Esophagus muscularis mucosa (tissue), 4 donors: ENCODE measurements at places on chromosomes 11 and 22. TPM values are rescaled to one million over a fixed set of nuclear protein-coding genes. Genes with fewer than 3 reads are reported as not detected.

GRCh38 chr11:123286761-123287160, 91.7 kb upstream of the CLMP start:
- DNase-seq: no peak

DNA sequence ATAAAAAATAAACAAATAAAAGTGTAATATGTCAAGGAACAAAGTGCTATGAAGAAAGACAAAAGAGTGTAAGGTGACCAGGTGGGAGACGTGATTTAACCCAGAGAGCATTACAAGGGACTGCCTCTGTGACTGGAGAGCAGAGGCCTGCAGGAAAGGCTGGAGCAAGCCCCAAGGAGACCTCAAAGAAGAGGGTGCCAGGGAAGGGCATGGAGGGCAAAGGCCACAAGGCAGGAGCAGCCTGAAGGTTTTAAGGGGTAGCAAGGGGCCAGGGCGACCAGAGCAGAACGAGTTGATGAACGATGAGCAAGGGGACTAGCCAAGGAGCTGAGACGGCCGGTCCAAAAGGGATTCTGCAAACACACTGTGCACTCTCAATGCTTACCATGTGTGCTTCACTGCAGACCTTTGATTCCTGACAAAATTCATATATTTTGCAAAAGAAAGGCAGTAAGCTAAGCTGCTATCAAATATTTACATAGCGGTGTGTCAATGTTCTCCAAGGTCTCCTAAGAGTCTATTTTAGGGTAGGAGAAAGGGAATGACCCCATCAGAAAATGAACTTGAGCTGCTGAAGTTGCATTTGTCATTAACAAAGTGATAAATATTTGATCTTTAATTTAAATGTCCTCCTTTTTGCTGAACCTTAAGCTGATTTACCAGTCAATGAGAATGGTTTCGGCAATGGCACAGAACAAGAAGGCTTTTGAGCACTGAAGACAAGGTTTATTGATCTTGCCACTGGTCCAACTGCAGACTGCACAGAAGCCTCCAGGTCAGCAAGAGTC, 50.5 kb downstream of the SMCO4 start:
- no peak for DNase-seq

DNA sequence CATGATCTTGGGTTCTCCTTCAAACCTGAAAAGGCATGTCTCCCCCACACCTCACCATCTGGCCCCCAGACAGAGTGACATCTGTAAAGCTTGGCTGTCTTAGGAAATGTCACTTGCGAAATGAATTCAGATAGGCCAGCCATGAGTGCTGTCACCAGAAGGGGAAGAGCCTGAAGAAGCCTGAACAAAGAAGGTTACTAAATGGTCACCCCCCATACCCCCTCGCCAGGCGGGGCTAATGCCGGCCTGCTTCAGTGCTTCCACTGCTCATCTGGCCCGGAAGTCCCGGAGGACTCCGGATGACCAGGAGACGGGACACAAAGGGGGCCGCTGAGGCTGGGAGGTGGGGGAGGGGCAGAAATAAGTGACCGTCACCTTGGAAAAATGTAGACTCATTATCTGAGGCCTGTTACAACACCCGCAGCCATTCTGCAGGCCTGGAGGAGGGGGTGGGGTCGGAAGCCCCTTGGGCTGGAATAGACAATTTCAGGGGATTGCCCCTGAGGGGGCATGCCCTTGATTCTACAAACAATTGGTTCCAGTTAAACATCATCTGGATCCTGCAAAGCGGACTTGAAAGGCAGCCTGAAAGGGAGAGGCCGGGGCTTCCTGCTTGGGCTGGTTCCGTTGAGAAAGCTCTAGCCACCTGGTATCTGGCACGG, 43.2 kb downstream of the NAT10 start:
- no peak for DNase-seq

GRCh38 chr11:7531011-7531410, 17.2 kb downstream of the PPFIBP2 start:
- no peak for DNase-seq

DNA sequence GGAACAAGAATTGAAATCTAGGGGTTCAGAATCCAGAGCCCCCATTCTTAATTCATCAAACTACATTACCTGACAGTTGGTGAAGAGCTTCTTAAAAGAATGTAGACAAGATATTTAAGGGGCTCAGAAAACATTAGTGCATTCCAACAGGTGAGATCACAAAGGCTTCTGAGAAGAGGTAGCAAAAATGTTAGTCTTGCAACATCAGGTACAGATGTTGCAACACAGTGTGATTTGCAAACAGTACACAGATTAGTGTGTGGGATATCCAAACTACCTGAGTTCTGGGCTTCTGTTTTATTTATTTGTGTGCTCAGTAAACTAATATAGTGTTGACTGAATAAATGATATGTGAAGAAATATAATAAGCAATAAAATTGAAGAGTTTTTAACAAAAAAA, 11.8 kb downstream of the CASP4 start:
- no peak for DNase-seq

GRCh38 chr11:17859552-17859951, 125.0 kb downstream of the KCNC1 start:
- DNase-seq: no peak

- DNase-seq: no peak
Observed at GRCh38 chr11:41056892-41057569, 402.4 kb downstream of the LRRC4C start.

DNA sequence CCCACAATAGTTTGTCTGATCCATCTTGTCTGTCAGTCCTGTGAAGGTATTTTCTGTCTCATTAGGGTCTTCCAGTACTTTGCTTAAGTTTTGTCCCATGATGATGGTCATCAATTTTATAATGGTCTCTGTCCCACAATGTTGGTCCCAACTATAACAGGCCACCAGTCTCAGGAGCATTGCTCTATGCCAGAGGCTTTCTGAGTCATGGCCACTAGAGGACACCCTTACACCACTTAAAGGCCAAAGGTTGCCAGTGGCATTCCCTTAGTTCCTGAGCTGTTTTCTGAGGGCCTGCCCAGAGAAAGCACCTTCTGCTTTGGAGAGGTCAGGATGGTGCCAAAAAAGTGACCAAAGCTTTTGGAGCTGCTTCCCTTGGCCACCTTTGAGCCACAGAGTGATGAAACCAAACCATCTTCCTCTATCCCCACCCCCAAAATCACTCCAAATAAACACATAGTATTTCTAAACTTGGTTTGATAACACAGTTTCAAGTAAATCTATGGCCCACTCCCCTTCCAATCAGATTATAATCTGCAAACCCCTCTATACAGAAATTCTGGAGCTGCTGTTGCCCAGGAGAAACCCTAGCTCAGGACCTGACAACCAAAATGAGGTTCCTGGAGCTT, 19.3 kb downstream of the EIF3F start:
- DNase-seq: peak; percentile 82

DNA sequence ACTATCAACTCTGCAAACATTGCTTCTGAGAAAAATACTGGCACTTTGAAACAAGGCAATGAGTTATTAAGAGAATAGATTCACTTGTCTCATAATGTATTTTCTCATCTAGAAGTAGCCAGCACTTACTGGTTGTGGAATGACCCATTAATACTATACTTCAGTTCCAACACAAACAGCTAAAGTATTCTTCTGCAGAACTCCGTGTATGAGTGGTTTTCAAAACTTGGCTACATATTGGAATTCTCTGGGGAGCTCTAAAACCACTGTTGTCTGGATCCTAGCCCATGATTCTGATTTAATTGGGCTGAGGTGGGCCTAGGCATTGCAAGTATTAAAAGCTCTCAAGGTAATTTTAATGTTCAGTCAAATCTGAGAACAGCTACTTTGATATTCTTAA, 1416.4 kb upstream of the RAG2 start:
- no peak for DNase-seq

- DNase-seq: no peak
Observed at GRCh38 chr11:27678242-27678641, 22.0 kb downstream of the BDNF start.

GRCh38 chr22:49855251-49855911, 1.7 kb downstream of the ZBED4 start:
- no peak for DNase-seq

- DNase-seq: peak; percentile 90
Observed at GRCh38 chr11:18802381-18803257, 11.0 kb upstream of the PTPN5 start.

DNA sequence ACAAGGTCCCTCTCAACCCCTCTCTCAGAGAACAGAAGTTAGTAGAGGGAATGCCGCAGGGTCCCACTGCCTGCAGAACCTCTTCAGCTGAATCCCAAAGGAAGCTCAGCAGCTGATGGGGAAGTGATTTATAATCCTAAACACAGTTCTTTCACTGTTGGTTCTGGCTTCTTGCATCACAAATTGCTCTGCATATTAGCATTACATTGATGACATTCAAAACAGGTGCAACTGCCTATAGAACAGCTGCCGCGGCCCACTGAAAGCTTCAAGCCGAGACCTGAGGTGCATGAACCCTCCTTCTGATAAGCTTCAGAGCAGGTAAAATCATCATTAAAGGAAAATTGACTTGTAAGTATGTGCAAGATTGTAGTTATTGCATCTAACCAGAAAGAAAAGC, 75.2 kb upstream of the KIRREL3 start:
- peak; percentile 66 for DNase-seq

GRCh38 chr11:62680825-62681240, 2.0 kb upstream of the UBXN1 start:
- no peak for DNase-seq

GRCh38 chr11:62880231-62880802, 379 bp upstream of the SLC3A2 start:
- DNase-seq: peak; percentile 96

DNA sequence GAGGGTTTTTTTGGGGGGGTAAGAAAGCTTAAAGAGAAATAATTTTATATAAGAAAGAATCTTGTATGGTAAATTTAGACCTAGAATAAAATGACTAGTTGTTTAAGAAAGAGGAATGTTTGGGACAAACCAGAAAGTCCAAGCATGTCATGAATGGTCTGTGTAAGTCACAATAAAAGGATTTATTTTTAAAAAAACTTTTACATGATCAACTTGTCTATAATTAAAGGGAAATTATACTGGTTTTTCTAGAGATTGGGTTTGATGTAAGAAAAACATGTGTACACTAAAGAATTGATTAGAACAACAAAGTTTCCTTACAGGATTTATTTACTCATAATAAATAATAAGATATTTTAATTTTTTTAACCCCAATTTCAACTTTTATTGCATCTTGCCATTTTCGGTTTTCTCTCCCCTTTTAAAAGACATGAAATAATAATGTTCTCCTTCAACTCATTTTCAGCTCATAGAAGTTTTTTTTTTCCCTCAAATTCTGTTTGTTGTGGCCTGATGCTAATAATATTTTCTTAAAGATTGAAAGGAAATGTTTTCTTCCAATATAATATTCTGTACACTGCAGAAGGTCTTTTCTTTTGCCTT, 35.4 kb upstream of the INCENP start:
- DNase-seq: no peak

- no peak for DNase-seq
Observed at GRCh38 chr22:43925433-43926348, 2.1 kb downstream of the PNPLA3 start.

DNA sequence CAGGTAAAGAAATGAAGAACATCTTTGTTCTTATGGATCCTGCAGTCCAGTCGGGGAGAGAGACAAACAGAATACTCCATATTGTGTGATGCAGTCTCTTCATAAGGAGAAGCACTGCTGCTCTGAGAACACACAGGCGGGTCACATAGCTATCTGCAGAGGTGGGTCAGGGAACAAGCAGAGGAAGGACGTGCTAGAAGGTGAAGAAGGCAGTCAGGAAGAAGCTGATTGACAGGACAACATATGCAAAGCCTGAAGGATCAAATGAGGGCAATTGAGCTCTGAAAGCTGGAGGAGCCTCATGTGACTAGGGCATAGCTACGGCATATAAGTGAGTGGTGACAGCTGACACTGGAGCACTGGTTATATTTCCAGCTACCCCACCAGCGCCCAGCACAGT, 122.5 kb downstream of the OPCML start:
- DNase-seq: peak; percentile 77

DNA sequence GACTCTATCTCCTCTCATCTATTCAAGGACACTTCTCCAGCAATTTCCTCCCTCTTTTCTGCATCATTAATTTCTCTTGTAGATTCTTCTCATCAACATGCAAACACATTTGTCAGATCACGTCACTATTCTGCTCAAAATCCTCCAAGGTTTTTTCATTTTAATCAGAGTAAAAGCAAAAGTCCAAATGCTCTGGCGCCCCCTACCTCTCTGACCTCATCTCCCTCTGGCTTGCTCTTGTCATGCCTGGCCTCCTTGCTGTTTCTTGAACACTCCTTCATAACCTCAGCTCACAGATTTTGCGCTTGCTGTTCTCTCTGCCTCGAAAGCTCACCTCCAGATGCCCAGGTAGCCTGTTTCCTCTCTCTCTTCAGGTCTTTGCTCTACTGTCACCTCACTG, 22.4 kb downstream of the RTCB start:
- DNase-seq: no peak

DNA sequence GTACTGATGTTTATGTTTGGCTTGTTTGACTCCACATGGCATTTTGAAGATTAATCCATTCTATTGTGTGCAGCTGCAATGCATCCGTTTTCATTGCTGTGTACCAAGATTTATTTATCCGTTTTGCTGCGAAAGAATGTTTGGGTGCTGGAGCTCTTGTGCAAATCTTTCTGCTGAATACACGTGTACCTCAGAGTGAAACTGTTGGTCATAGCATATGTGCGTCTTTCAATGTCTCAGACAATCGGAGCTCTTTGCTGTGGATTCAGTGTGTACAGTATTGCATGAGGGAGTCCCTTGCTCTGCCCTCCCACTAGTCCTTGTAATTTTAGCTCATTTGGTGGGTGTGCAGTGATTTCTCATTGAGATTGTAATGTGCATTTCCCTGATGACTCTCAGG, 545.4 kb downstream of the TBC1D22A start:
- DNase-seq: peak; percentile 26

- DNase-seq: no peak
Observed at GRCh38 chr22:36713436-36713835, 9.9 kb upstream of the CACNG2 start.

- DNase-seq: no peak
Observed at GRCh38 chr11:131754671-131755070, 384.3 kb downstream of the NTM start.

GRCh38 chr11:6270584-6271246, 11.1 kb downstream of the CCKBR start:
- DNase-seq: no peak

GRCh38 chr22:23066200-23067022, 3.9 kb upstream of the GNAZ start:
- peak; percentile 89 for DNase-seq

- DNase-seq: no peak
Observed at GRCh38 chr11:62725646-62726045, 1.6 kb downstream of the HNRNPUL2 start.

The PANX2 gene
- 1.0 TPM for total RNA-seq

The KRTAP5-2 gene
- not detected for total RNA-seq

The OR52I2 gene
- not detected for total RNA-seq

The BTG4 gene
- total RNA-seq: not detected

The GGT5 gene
- 31.8 TPM for total RNA-seq

The BAIAP2L2 gene
- 0.13 TPM for total RNA-seq

The GRM5 gene
- not detected for total RNA-seq

The TRIM49 gene
- not detected for total RNA-seq

The OR5D13 gene
- total RNA-seq: not detected

The PGR gene
- total RNA-seq: 11.3 TPM
